ENCODE measurements at places on chromosomes 11 and 22.

GRCh38 chr11:86582898-86583297 lies 89.5 kb downstream of the ME3 start:
- no peak for DNase-seq

DNA sequence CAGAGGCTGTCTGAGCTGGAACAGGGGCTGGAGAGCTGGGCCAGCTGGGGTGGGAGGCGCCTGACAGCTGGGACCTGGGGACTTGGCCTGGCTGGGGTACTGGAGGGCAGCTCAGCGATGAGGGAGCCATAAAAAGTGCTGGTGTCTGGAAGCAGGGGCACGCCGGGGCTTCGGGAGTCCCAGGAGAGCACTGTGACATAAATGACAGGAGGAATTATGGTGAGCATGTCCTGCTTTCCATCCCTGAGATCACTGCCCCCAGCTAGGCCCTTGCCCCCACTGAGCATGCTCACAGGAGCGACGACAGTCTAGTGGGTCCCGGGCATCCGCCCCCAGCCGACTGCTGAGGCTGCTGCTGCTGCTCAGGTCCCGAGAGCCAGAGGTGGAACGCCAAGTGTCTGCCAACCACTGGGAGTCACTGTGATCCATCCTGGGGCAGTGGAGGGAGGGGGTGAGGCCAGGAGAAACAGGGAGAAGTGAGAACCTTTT lies 6.2 kb downstream of the ROBO4 start:
- DNase-seq: no peak

GRCh38 chr22:35411102-35411501 lies 11.2 kb downstream of the MCM5 start:
- no peak for DNase-seq

GRCh38 chr11:256952-257737 lies 20.4 kb downstream of the PSMD13 start:
- no peak for DNase-seq

DNA sequence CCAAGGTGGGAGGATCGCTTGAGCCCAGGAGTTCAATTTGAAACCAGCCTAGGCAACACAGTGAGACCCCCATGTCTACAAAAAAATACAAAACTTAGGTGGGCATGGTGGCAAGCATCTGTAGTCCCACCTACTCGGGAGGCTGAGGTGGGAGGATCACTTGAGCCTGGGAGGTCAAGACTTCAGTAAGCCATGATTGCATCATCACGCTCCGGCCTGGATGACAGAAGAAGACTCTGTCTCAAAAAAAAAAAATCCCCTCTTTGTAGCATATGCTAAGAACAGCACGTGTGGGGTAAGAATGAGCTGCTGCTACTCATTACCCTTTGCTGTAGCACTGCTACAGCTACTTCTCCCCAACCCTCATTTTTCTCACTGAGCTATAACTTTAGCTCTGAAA lies 14.5 kb downstream of the UBE4A start:
- DNase-seq: no peak

DNA sequence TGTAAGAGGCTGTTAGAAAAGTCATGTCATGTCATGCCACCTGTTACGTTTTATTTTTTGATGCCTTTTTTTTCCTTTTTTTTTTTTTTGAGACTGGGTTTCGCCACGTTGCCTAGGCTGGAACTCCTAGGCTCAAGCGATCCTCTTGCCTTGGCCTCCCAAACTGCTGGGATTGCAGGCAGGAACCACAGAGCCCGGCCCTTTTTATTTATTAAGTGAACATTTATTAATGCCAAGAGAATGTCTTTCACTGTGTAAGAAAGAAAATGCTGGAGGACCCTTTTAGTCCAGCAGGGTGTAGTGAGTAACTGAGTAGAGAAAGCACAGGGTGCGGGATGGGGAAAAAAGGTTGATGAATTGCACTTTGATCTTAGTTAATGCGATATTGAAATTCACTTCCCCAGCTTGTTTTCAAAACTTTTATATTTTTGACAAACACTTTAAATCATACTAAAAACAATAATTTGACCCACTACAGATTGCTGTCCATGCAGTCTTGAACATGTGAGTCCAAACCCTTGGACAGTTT lies 2.3 kb upstream of the XBP1 start:
- DNase-seq: peak; percentile 40

DNA sequence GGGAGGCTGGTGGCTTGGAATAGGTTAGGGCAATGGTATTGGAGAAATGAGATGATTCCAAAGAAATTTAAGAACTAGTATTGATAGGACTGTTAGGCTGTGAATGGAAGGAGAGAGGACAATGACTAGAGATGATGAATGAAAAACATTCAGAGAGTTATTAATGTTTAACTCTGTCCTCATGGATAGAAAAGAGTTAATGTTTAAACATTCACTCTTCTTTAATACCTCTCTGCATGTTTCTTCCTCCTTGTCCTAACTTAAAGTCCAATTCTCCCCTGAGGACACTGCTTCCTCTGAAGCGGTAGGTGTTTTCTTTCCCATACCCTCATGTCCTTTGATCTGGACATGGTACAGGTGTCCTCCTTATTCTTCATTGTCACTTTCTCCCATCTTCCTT lies 13.4 kb downstream of the CHEK1 start:
- DNase-seq: no peak

DNA sequence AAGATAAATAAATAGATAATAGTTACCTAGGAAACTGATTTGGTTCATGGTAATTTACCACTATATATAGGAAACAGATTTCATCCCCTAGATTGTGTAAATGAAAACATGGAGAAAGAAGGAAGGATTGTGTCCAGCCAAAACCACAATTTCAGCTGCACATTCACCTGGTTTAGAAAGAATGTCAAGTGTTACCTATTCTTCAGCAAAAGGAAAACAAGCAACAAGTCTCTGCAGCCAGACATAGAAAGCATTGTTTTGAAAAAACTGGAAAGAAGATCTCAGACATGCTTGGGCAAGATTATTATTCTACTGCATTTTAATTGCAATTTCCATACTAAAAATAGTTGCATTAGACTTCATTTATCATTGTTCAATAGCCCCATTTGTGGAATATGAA lies 8.8 kb upstream of the BMAL1 start:
- DNase-seq: no peak

DNA sequence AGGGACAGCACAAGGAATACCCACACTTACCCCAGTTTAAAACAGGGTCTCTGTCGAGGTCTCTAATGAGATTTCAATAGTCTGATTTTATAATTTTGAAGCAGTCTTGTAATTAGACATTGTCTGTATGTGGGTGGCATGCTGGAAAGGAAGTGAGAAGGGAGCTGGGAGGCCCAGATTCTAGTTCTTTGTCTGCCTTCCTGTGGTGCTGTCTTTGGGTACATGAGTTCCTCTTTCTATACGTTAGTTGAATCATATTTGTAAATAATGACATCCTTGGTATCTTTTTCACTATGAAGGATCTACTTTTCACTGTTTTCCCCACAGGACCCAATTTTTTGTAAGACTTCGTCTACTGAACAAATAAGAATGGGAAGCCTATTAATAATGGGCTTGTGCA lies 42.0 kb upstream of the TENM4 start:
- no peak for DNase-seq

GRCh38 chr11:32830796-32831195 lies 1.1 kb downstream of the PRRG4 start:
- DNase-seq: peak; percentile 47

- DNase-seq: no peak
These were observed 145.5 kb downstream of the ST3GAL4 start for GRCh38 chr11:126500981-126501380.

- no peak for DNase-seq
These were observed 3.4 kb upstream of the OR4C6 start for GRCh38 chr11:55658608-55659007.

DNA sequence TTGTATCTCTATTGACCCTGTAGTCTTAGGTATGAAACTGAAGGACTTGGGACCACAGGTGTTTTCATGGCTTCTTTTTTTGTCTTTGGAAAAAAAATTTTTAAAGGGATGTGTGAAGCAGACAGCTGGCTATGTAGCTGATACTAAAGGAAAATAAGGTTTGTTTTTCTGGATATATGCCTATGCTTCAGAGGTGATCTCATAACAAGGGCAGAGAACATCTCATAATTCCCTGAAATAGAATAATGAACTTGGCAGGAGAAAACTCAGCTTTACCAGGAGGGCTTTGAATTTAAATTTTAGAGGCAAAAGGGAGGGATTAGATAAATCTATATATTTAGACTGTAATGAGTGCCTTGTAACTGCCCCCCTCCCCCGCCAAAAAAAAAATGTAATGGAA lies 714.9 kb downstream of the OPCML start:
- no peak for DNase-seq

- DNase-seq: no peak
These were observed 67.8 kb downstream of the SHANK2 start for GRCh38 chr11:71184421-71185210.

GRCh38 chr11:59199546-59200422 lies 12.9 kb downstream of the MPEG1 start:
- no peak for DNase-seq

DNA sequence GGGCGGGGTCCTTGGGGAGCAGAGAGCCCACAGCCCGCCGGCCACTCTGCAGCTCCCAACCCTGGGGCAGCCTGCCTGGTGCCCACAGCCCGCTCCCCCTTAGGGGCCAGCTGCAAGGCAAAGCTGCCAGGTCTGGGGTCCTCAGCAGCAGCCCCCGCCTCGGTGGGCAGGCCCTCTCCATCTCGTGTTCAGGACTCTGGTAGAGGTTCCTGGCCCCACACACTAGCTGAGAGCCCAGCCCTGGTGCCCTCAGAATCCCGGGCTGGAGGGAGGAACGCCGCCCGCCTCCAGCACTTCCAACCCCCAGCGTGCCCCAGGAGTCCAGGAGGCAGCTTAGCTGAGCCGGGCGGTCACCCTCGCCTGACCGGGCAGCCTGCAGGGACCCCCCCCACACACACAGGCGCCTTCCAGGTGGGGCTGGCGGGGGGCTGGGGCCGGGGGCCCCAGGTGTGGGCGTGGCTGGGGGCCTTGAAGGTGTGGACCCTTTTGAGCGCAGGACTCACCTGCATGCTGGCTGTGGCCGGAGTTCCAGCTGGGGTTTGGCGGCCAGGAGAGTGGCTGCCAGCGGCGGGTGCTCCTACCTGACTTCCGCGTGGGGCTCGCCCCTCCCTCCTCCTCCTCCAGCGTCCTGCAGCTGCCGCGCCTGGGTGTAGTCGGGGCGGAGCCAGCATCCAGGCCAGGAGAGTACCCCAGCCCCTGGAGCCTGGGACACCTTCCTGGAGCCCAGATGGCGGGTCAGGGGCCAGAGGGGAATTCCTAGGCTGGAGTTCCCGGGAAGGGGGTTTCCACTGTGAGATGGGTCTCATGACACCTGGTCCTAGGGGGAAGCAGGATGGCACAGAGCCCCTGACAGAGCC lies at the start of gene ANO9:
TSS of gene ANO9 (minus strand) at position 594 of the 857 bp plus-strand sequence. CDS start at position 509, 85 bp downstream.
- DNase-seq: peak; percentile 89

- no peak for DNase-seq
These were observed 560.8 kb downstream of the ETS1 start for GRCh38 chr11:128026596-128026995.

DNA sequence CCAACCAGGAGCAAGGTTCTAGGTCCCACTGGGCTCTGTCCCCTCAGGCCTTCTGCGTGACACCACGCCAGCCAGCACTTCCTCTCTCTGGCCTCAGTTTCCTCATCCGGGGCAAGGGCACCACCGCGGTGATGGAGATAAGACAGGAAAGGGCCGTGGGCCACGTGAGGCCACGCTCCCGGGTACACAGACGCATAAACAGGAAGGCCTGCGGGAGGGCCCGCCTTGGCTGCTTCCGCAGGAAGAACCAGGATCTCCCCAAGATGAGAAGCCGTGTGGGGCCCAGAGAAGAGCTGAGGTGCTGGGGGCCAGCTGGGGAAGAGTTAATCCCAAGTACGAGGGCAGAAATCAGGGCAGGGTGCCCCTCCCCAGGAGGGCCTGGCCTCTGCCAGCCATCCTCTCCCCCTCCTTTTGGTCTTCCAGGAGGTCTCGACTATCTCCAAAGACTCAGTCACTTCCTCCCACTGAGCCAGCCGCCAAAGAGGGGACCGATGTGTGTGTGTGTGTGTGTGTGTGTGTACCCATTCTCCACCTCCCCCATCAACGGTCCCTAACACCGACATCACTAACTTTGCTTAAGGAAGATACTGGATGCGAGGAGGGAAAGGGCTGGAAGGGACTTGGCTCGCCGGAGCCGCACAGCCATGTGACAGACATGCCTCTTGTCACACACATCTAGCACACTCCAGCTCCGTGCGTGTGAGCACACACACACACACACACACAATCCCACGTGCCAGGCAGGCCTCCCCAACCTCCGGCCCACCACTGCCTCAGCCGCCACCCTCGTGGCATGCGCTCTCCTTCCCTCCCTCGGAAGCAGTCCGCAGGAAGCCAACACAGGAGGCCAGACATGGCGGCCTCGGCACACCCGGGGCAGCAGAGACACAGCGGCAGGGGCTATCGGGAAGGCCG lies 1.4 kb downstream of the MFNG start:
- DNase-seq: no peak

DNA sequence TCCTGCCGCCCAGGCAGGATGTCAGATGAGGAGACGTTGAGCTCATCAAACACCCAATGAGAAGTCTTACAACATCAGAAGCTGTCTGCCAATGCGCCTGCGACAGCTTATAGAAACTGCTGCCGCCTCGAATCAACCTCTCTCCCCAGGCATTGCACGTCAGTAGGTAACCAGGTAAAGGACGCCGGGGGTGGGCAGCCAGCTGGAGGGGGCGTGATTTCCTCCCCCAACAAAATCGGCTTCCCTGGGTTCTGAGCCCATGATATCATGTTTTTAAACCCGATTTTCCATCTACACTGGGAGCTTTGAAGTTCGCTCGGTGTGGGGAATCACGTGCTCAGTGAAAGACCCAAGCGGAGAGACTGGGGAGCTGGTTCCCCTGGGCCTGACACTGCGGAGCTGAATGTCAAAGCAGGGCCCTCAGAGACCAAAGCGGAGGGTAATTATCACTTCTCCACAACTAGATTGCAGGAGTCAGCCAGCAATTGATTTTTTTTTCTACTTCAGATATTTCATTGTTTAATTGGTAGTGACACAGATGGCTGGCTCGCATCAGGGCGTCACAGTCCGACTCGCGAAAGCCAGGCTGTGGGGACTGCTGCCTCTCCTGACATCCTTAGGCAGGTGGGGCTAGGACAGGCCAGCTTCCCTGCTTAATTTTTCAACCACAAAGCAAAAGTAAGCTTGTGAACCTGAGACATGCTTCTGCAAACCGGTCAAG lies 15.4 kb downstream of the FAM83F start:
- peak; percentile 89 for DNase-seq

DNA sequence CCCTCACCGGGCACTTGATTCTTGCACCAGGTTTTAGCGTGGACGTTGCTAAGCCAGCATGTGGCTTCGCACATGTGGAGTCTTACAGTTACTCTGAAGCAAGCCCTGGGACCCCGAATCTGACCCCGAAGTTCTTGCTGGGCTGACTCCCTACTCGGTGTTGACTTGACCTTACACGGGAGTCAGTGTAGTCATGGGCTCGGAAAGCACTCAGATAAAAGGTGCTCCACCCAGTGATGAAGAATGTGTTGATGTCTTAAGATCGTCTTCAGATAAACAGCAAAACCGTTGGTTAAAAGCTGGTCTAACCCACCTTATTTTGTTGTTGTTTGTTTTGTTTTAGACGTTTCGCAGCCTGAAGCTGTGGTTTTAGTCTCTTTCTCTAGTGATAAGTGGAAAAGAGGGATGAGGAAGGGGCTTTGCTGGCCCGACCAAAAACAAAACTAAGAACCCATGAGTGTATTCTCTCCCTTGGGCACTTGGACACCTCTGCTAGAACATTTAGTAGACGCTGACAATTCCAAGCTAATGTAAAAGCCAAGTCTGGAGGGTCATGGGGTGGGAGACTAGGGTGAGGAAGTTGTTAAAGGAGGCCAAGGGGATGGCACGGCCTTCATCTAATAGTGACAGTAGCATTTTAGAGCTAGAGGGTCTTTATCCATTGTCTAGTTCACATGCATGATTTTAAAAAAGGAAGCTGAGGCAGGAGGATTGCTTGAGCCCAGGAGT lies 69.9 kb downstream of the BCR start:
- DNase-seq: no peak

All from NCI-H69 (cell line).